ENCODE measurements at places on chromosomes 16 and 17.

DNA sequence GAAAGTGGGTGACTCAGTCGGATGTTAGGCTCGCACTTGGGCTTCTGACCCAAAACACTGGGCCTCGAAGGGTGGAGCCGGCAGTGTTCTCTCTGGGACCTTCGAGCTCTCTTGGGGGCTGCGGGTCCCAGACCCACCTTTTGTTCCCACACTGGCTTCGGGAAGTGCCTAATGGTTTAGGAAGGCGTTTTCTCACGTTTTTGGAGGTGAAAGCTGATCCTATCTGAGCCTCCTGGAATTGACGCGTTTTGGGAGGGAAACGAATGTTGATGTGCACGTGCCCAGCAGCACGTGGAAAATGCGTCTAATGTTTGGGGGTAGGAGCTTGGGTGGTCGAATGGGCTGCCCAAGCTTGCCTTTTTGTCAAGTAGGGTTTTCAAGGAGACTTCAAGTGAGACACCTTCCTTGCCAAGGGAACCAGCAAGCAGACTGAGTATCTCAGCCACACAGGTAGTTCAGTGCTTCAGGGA lies 666 bp downstream of the HGS start:
- DNase-seq, result no peak

DNA sequence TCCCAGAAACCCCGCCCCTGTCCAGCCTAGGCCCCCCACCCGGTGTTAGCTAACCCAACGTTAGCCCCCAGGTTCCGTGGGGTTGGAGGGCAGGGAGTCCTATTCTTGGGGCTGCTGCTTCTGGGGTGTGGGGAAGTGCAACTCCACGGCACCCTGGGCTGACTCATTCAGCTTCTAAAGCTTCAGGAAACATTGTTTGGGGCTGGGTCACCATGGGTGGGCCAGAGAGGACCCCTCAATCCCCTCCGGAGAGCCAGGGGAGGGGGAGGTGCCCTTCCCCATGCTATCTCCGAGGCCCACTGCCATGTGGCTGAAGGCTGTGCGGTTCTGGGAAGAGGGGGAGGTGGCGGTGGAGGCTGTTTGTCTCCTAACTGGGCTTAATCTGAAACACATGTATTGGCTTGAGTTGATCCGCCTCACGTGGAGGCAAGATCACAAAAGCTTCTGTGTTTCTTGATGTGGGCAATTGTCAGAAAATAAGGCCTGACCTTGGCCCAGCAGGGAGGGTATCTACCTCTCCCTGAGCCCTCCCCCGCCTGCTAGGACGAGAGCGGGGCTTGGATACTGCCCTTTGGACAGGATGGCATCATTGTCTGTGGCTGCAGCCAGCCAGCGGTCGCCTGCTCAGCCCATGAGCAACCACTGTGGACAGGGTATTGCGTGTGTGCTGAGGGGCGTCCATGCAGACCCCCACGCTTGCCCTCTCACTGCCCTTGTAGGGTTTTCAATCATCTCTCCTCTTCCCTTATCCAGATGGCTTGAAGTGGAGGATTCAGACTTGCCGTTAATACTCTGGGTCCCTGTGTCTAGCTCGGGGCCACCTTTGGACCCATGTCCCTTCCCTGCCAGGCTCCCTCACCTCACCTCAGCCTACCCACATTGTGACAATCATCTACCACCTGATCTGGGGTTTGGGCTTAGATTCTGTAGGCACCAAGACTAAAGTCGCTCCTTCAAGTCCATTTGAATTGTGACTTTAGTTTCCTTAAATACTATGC lies 1.3 kb downstream of the SERPINF1 start:
- peak; percentile 32 for DNase-seq

DNA sequence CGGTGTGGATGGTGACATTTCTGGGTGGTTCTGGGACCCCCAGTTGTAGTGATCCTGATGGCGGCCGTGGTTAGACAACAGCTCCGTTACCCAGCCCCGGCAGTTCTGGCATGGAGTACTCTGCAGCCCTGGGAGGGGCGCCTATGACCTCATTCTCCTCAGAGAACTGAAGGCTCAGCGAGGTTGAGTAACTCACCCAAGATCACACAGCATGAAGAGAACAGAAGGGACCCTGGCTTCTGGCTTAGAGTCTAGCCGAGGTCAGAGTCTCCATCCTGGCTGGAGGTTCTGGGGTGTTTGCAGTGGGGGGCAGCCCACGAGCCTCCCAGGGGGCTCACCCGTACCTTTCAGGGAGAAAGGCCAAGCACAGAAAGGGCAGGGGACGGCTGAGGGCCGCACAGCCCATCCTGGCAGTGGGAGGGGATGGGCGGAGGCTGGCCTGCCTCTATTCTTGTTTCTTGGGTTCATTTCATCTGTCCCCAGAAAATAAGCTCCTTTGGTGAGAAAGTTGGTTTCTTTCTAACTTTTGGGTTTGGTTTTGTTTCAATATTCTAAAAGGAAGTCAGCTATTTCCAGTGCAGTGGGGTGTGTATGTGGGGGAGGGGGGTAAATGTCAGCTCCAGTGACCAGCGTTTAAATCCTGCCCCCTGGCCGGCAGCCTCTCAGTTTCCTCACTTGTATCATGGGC lies 13.2 kb downstream of the ZFPM1 start:
- no peak for DNase-seq

DNA sequence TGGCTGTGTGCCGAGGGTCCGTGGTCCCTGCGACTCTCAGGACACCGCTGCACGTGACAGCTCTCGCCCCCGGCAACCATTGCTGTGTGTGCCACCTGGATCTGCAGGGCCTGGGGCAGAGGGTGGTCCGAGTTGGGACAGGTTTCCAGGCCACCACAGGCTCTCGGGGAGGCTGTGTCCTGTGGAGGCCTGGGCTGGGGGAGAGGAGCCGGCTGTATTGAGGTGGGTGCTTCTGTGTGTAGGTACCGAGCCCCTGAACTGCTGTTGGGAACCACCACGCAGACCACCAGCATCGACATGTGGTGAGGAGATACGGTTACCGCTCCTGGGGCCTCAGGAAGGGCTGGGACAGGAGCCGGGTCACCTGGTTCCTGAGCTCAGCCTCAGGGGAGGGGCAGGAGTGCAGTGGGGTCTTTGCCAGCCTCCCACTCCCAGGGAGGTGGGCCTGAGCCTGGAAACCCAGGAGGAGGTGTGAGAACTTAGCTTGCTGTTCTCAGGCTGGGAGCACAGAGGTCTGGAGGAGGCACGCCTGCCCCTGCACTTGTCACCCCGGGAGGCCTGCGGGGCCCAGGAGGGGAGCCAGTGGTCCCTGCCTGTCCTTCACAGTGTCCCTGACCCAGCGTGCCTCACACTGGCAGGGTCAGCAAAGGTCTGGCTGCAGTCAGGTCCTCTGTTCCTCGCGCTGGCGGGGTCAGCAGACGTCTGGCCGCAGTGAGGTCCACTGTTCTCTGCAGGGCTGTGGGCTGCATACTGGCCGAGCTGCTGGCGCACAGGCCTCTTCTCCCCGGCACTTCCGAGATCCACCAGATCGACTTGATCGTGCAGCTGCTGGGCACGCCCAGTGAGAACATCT lies 7.3 kb downstream of the SPATA2L start:
- DNase-seq, result no peak

- DNase-seq, result peak; percentile 60
Measured at GRCh38 chr17:47694581-47695428, 844 bp downstream of the TBKBP1 start.

DNA sequence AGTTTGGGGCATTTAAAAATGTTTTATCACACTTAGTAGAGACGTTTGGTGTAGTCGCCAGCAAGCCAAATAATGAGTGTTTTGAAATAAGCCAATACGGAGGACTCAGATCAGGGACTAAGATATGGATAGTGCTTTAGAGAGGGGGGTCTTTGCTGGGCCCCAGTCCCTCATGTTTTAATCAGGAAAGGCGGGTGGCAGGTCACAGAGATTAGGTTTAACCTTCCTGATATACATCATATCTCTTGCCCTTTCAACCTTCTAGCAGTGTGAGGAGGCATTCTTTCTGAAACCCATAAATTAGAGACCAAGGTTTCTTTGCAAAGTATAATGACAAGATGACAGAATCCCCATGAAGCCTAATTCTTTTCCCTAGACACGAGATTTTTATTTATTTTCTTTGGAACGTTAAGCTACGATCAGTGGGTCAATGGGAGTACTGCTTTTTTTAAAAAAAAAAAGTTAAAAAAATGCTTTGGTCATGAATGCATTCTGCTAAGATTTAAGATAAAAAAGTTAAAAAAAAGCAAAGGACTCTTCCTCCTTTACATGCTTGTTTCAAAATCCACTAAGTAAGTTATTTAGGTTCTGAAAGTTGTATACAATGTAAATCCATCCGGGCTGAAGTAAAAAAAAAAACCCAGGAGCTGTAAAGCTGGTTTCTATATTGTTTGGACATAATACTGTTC lies 572.1 kb upstream of the SALL1 start:
- no peak for DNase-seq

- peak; percentile 93 for DNase-seq
Measured at GRCh38 chr16:10828851-10829366, 10.3 kb upstream of the TVP23A start.

DNA sequence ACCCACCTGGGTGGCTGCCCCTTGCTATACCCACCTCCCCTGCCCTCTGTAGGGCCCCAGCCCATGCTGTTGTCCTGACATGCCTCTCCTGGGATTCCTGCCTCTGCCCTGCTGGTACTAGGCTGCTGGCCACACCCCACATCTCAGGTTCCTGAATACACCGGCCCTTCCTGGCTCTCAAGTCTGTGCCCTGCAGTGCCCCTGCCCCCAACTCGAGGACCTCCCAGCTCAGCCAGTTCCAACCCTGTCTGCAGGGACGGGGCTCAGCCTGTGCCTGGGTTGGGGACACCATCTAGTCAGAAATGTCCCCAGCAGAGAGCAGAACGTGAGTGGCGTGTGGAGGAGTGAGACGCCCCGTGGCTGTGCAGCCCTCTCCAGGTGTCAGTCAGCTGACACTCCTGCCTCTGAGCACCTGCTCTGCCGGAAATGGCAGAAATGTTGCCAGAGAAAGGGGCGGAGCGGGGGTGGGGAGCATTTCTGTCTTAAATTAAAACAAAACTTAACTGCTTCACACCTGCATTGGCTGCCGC lies 28.7 kb downstream of the ACSF3 start:
- no peak for DNase-seq

- DNase-seq, result no peak
Measured at GRCh38 chr16:65579050-65579449, 457.2 kb upstream of the CDH11 start.

- DNase-seq, result peak; percentile 85
Measured at GRCh38 chr17:44219108-44219615, 313 bp downstream of the UBTF start.

DNA sequence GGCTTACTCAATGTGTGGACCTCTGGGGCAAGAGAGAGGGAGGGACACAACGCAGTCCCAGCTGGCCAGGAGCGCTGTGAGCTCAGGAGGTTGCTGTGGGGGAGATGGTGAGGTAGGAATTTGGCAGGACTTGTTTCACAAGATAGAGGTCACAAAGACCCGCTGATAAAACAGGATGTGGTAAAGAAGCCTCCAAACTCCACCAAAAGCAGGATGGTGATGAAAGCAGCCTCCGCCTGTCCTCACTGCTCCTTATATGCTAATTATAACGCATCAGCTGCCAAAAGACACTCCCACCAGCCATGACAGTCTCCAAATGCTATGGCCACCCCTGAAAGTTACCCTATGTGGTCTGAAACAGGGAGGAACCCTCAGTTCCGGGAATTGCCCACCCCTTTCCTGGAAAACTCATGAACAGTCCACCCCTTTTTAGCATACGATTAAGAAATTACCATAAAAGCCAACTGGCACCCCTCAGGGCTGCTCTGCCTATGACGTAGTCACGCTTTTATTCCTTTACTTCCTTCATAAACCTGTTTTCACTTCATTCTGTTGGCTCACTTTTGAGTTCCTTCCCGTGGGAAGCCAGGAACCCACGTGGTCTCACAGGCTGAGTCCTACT lies 5.3 kb upstream of the EIF4A3 start:
- peak; percentile 9 for DNase-seq

DNA sequence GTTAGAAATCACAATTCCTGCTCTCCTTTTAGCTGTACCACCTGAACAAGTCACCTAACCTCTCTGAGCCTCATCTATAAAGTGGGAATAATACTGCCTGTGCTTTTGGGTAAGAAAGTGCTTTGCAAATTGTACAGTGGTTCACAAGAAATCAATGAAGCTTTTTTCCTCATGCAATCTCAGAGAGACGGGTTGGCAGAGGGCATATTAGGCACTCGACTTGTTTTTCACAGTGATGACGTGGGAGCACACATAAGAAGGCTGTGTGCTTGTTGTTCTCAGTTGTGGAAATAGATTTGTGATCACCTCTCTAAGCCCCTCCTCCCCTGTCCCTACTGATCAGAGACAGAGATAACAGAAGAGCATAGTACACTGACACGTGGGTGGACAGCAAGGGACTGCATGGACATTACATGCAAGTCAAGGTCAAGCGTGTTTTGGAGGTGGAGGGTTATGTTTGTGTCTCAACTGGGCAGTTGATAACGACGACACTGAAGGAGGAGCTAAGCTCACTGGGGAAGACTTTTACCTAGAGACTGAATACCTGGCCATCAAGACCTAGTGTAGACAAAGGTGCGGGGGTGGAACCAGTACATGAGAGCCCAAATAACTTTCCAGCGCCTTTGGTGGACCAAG lies 1.7 kb upstream of the GPT2 start:
- DNase-seq, result no peak

All from suppressor macrophage treated with lipopolysaccharide for 4 hours (primary cell).